Activated T-helper 1 cell treated with anti-CD3 and anti-CD28 coated beads, Interleukin-12 subunit alpha, Interleukin-12 subunit beta, Interleukin-2, Interleukin-4 antibody, amounts not matched to agents 30 ng/mL and 10 ng/mL and 1 ng/mL, durations not matched to agents 14 hours and 24 hours and 36 hours (primary cell): ENCODE measurements at places on chromosomes 6 and 20. TPM values are rescaled to one million over a fixed set of nuclear protein-coding genes. Genes with fewer than 3 reads are reported as not detected.

- peak; percentile 13 for DNase-seq
Measured at GRCh38 chr6:152338335-152339125, 298.6 kb downstream of the SYNE1 start.

DNA sequence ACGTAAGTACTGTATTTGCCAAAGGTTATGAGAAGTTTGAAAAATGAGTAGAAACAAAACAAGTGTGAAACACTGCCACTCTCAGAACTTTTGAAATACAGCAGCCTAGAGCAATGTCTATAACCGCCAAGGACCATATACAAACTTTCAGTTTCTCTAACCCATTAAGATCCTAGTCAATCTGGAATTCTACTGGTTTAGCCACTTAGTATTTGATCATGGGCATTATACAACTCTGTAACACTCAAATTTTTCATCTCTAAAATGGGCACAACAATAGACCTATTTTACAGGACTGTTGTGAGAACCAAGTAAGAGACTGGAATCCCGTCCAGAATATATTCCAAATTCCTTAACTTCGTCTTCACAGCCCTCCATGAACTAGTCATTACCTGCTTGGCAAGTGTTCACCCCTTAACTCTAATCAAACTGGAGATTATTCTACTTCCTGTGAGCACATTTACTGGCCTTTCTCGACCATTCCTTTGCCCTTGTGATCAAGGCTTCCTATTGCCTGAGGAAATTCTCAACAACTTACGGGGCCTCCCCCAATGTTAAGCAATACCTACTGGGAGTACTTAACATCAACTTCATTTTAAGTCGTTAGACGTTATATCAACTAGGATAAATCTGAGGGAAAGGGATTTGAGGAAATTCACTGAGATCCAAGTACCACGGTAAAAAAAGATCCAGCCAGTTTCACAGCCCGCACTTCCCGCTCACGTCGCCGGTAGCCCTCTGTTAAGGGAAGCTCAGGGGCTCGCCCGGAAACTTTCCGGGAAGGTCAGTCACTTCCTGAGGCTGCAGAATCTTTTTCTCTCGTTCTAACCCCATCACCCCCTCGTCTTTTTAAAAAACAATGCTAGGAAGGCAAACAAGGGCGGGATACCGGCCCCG is 1.1 kb downstream of the EIF2S2 start:
- no peak for DNase-seq

GRCh38 chr6:111361648-111362047 is 121.4 kb downstream of the REV3L start:
- no peak for DNase-seq

- no peak for DNase-seq
Measured at GRCh38 chr20:7775072-7775471, 165.2 kb downstream of the HAO1 start.

DNA sequence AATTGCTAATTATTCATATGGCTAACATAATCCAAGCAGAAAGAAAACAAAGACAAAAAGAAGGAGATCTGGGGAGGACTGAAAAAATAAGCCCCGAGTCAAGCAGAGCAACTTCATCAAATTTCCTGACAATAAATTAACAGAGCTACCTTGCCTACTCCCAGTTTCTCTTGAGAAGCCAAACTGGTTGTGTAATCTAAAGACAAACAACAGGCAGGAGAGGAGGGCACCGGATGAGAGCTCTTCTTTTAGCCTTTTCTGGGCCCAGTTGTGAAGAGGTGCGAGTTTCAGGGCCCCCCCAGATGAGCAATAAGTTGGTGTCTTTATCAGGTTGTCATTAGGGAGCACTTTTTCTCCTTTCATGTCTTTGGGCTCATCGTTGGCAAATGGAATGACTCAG is 197.1 kb upstream of the PCSK2 start:
- no peak for DNase-seq

DNA sequence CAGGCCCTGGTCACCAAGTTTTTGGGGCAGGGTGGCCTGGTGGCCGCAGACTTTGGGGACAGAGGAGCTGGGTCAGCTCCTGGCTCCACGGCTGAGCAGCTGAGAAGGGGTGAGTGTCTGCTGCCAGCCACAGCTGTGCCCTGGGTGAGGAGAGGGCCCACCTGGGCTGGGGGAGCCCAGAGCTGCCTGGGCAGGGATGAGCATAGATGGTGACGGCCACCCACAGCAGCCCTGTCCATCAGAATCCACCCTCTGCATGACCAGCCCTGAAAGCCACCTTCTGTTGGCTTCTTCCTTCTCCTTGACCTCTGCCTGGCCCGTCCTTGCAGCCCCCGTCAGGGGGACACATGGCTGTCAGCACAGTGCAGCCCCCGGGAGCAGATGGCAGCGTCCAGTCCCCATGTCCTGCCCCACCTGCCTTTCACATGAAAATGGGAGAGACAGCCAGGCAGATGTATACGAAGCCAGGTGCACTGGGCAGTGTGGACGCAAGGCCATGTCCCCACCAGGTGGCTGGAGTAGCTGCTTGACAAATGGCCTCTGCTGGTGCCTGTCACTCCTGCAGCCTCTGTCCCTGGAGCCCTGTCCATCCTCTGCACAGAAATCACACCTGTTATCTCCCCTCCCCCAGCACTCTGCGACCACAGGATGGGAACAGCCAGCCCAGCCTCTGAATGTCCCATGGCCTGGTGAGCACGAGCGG is 220.8 kb downstream of the PREX1 start:
- DNase-seq, result no peak

DNA sequence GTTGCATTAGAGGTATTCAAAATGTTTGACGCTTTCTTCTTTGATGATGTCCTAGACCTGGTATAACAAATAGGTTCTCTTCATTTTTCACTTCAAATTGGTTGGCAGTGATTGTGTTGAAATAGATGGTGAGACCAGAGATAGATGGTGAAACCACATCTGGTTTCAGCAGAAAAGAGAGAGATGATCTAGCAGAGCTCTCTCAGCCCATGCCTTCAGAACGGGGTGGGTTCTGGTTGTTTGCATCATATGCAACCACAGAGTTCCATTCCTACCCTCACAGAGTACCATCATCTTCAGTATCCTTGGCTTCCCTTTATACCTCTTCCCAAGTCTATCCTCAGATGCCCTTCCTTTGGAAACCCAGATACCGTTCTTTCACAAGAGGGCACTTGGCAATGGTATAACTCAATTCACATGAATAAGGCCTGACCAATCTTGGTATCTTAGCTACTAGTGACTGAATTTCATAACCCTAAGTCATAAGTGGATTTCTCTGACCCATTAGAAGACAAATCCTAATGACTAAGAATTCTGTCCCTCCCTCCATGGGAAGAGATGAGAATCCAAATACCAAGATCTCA is 93.7 kb downstream of the UBE3D start:
- DNase-seq, result no peak

GRCh38 chr6:7726416-7727085 is 652 bp downstream of the BMP6 start:
- no peak for DNase-seq

Gene KCNS1
- 0.49 and 0.51 TPM in 2 replicates for total RNA-seq

Gene LPA
- not detected in 2 replicates for total RNA-seq

Gene OR2H1
- not detected in 2 replicates for total RNA-seq
